ENCODE measurements at places on chromosomes 4 and X.

DNA sequence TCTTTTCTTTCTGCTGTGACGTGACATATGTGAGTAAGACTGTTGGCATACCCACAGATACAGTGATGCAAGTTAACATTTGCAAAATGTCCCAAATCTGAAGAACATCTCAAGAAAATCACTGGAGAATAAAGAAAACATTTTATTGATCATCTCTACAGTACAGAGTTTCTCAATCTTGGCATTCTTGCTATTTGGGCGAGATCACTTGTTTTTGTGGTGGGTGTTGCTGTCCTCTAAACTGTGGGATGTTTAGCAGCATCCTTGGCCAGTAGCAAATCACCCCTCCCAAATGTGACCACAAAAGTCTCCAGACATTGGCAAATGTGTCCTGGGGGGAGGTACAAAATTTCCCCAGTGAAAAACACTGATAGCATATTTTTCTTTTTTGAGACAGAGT lies 28.8 kb downstream of the AMELX start:
- DNase-seq: no peak

DNA sequence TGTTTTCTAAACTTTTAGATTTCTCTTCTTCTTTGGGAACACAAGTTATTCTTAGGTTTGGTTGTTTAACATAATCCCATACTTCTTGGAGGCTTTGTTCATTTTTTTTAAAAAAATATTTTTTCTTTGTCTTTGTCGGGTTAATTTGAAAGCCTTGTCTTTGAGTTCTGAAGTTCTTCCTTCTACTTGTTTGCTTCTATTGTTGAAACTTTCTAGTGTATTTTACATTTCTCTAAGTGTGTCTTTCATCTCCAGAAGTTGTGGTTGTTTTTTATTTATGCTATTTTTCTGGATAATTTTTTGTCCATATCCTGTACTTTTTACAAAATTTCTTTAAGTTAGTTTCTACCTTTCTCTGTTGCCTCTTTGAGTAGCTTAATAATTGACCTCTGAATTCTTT lies 116.1 kb downstream of the NPNT start:
- DNase-seq: no peak

GRCh38 chr4:145337391-145337790 lies 144.3 kb upstream of the SMAD1 start:
- DNase-seq: no peak

GRCh38 chrX:145292218-145292617 lies 44.9 kb downstream of the SPANXN1 start:
- DNase-seq: no peak

GRCh38 chr4:185237175-185237574 lies 27.8 kb downstream of the SNX25 start:
- no peak for DNase-seq

- DNase-seq: no peak
Measured at GRCh38 chr4:124940387-124940786, 227.9 kb upstream of the ANKRD50 start.

DNA sequence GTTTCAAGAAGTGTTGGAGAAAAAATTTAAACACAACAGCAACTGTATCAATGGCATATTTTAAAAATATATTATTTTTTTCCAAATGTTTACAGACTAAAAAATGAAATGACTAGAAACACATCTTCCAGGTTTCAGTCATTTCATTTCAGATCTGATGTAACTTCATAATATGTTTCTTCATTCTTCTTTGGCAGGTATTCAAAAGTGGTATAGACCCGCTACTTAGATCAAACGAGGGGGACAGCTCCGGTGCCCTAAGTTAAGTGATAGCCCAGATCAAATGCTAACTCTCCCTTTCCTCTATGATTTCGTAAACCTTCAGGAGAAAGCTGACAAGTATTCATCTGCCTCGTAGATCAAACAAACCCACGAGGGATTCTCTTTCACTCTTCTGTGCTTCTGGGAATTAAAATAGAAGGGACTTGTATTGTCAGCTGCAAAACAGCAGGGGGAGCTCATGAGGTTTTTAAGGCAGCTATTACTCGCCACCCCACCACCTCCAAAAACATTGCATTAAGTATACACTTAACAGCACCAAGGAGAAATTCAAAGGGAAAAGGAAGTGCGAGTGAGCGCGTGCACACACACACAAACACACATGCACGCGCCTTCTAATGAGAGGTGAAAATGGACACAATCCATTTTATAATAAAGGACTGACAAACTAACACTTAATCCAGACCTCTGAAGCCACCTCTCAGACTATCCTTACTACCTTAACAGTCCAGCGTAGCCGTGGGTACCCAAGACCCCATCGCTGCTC lies 21.4 kb downstream of the HELT start:
- DNase-seq: no peak

DNA sequence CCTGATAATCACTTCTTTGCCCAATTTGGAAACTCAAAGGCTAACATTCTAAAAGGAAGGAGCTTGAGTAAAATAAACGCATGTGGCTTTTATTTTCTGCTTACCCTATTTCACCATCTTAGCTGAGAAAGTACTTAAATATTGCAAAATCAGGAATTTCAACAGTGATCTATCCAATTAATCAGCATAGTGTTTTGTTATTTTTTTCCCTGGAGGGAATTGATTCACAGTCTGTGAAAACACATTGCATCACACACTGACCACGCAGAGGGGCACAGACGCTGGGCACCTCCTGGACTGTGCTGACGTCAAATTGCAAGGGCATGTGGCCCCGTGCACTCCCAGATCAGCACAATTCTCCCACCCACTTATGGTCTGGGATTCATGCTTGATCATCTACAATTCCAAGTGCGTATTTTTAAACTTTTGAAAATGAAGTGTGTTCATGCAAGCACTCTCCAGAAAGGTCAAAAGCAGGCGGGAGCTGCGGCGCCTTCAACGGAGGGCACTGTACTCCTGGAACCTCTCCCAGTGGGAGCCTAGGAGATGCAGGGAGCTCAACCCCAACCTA lies 320.6 kb upstream of the PPARGC1A start:
- no peak for DNase-seq

DNA sequence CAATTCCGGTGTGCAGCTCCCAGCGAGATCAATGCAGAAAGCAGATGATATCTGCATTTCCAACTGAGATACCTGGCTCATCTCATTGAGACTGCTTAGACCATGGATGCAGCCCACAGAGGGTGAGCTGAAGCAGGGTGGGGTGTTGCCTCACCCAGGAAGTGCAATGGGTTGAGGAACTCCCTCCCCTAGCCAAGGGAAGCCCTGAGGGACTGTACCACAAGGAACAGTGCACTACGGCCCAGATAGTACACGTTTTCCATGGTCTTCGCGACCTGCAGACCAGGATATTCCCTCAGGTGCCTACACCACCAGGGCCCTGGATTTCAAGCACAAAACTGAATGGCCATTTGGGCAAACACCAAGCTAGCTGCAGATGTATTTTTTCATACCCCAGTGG lies 150.0 kb downstream of the TET2 start:
- no peak for DNase-seq

GRCh38 chr4:137509855-137510282 lies 22.4 kb downstream of the PCDH18 start:
- no peak for DNase-seq

GRCh38 chrX:135639066-135639780 lies 74.2 kb upstream of the CT45A1 start:
- no peak for DNase-seq

DNA sequence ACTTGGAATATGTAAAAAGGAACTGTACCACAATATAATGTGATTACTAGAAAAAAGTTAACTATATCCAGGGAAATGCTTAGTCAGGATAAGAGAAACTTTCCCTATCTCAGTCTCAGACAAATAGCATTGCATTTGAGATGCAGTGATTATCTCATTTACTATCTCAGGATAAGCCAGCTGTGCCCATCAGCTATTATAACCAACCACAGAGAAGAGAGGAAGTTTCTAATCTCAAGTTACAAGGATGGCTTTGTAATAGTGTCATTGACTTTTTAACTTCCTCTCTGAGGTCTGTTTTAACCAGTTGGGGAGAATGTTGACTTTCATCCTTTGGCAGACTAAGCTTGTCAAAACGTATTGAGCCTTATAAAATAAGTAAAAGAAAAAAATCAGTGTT lies 56.5 kb downstream of the SNX25 start:
- DNase-seq: no peak

- no peak for DNase-seq
Measured at GRCh38 chr4:152956650-152957436, 20.7 kb downstream of the FHDC1 start.

- DNase-seq: no peak
Measured at GRCh38 chr4:156999175-156999517, 27.5 kb upstream of the PDGFC start.

GRCh38 chr4:124018383-124019317 lies 622.1 kb downstream of the SPRY1 start:
- DNase-seq: no peak

DNA sequence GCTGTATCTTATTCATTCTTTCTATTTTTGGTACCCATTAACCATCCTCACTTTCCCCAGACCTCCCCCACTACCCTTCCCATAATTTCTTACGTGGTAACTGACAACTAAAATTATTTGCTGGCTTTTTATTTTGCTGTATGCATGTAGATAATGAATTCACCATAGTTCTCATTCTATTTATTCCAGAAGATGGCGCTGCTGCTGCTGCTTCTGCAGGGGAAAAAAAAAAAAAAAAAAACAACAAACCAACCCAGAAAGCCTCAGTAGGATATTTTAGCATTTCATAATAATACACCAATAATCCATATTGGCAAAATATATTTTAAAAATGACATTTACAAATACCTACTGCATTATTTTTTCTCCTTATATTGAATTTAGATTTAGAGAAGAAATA lies 416.6 kb upstream of the MAGEB18 start:
- no peak for DNase-seq

Data from activated CD8-positive, alpha-beta memory T cell treated with anti-CD3 and anti-CD28 coated beads for 1 hour (primary cell).